Fibroblast of the aortic adventitia (primary cell): ENCODE measurements at places on chromosomes 11 and 22. TPM values are rescaled to one million over a fixed set of nuclear protein-coding genes. Genes with fewer than 3 reads are reported as not detected.
A peak's percentile ranks its signal among the peaks of the same experiment; 100 is the strongest.

GRCh38 chr11:70328556-70328955 is 58.1 kb downstream of the PPFIA1 start:
- DNase-seq = no peak

DNA sequence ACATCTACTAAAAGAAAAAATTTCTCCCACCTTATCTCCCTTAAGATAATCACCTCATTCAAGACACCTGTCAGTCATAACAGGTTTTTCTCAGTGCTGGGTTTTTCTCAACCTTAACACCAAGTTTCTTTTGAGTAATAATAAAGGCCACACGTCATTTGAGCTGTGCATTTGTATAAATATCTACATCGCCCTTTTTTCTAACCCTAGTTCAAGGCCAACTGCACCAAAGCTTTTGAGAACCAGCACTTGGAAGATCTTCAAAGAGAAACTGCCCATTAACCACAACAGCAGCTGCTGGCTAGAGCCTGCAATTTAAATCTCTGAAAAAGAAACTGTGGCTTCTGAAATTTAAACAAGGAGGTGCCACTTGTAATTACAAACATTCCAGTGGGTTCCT is 6.9 kb downstream of the CADM1 start:
- DNase-seq = no peak

DNA sequence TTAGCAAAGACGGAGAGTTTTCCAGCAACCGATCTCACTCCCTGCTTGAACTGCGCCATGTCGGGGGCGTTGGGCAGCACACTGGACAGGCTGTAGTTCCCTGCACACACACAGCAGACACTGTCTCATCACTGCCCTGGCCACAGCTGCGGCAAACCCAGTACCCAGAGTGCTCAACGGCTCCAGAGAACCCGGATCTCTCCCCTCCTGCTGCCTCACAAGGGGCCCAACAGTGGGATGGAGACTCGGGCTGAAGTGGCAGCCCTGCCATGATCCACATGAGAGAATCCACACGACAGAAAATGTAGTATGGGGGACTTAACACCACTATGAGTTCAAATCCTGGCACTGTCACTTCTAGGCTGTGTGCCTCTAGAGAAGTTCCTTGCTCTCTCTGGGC is 58.0 kb downstream of the ARFGAP3 start:
- DNase-seq = no peak

GRCh38 chr22:20803696-20804324 is 29.9 kb downstream of the SERPIND1 start:
- DNase-seq = peak; percentile 31

Gene RASGRP2
- total RNA-seq = 0.25 TPM in 1 of 2 replicates, not detected in the other
